ENCODE measurements at places on chromosomes 1 and 21. TPM values are rescaled to one million over a fixed set of nuclear protein-coding genes. Genes with fewer than 3 reads are reported as not detected.

DNA sequence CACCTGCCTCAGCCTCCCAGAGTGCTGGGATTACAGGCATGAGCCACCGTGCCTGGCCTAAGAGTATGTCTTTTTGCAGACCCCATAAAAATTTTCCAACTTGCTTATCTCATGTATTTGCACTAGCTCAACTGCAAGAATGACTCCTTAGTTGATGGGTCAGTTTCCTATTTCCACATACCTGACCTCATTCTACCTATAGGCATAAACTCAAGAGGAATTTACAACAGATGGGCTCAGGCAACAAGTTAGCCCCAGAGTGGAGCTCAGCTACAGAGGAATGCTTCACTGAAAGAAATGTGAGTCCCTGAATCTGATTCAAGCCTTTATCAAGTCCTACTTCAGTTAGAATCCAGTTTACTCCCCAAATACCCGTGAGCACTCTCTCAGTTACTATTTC lies 5.3 kb upstream of the SLC37A1 start:
- DNase-seq: no peak

MECR gene
- 25.6 TPM for total RNA-seq

MCOLN2 gene
- 0.88 TPM for total RNA-seq

TSPEAR gene
- total RNA-seq: not detected

GRCh38 chr1:93818570-93818959 lies 60.4 kb downstream of the DNTTIP2 start:
- DNase-seq: no peak

- DNase-seq: no peak
Measured at GRCh38 chr1:9331558-9332346, 39.1 kb downstream of the SPSB1 start.

SLC30A2 gene
- not detected for total RNA-seq

EPS8L3 gene
- total RNA-seq: not detected

DNA sequence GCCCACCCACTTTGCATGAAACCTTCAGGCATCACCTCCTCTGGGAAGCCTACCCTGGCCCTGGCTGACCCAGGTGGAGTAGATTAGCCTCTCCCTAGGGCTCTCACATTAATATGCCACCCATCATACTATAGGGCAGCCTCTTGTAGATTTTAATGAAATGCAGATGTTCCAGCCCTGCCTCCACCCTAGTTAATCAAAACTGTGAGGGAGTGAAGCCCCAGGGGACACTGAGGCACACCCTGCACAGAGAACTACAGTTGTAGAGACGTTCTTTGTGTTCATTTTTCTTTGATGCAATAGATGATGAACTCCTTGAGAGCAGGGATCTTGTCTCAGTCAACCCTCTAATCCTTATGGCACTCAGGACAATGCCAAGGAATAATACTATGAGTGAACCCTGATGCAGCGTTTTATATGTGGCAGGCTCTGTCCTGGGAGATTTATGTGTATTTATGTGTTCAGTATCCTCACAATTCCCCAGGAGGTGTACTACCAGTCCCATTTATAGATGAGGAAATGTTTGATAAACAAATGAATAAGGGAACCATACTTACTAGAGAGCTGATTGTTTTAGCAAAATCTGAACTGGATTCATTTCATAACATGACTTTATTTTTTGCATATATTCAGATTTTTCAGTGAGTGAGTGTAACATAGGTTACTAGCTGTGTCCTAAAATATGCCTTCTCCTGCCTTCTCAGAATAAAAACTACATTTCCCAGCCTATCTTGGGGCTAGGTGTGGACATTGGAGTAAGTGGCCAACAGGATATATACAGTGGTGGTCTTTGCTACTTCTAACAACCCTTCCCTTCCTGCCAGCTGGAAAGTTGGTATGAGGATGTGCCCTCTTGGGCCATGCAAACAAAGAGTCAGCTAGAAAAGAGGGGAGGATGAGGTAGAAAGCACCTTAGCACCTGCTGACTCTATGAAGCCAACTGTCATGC lies 23.5 kb upstream of the PRELP start:
- DNase-seq: peak; percentile 76

SLC35D1 gene
- 13.0 TPM for total RNA-seq
